ENCODE measurements at places on chromosomes 2 and 18.

- DNase-seq = no peak
These were observed 14.2 kb upstream of the MSL3B start for GRCh38 chr2:233882353-233882752.

DNA sequence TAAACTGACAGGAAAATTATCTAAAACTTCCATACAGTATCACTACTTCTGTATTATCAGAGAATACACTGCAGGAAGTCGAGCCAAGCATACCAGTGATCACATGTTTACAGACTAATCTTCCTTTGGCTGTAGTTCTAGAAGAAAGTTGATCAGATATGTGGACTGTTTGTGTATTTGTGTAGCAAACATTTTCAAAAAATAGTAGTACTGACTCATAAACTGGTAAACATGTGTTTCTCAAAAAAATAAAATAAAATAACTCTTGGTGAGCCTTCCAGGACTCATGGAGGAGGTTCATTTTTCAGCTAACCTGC lies 148.9 kb upstream of the SLC39A10 start:
- no peak for DNase-seq

DNA sequence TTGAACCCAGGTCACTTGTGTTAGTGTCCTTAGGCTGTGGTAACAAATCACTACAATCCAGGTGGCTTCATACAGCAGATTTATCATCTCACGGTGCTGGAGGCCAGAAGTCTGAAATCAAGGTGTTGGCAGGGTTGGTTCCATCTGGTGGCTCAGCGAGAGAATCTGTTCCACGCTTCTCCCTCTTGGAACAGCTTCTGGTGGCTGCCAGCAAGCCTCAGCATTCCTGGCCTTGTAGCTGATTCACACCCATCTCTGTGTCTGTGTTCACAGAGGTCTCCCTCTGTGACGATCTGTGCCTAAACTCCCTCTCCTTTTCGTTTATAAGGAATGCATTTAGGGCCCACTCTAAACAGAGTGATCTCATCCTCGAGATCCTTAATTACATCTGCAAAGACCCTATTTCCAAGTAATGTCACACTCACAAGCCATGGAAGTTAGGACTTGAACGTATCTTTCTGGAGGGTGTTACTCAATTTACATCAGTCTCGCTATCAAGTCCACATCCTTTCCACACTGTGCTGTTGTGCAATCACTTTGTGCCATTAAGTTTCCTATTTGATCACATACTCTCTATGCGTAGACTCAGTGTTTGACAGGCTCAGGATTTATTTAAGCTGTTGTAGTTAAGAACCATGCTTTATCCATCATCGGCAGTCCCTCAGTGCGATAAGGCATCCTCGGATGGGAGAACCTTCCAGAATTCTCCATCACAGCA lies 164.4 kb downstream of the SOCS6 start:
- no peak for DNase-seq

- DNase-seq = no peak
These were observed 3.1 kb downstream of the ATOH8 start for GRCh38 chr2:85756822-85757435.

DNA sequence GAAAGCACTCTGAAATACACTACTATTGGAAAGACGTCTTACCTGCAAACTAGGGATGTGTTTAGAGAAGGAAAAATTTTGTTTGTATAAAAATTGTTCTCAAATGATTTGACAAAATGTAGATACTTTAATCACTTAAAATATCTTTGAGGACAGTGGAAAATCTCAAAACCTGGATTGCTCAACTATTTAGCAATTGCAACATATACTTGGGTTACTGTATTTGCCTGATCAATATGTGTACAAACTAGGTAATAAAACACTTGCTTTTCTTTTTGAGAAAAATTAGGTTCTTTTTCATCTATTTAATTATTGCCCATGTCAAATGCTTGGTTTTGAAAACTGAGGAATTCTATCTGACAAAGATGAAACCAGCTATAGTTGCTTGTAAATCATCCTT lies 60.9 kb downstream of the CPS1 start:
- no peak for DNase-seq

DNA sequence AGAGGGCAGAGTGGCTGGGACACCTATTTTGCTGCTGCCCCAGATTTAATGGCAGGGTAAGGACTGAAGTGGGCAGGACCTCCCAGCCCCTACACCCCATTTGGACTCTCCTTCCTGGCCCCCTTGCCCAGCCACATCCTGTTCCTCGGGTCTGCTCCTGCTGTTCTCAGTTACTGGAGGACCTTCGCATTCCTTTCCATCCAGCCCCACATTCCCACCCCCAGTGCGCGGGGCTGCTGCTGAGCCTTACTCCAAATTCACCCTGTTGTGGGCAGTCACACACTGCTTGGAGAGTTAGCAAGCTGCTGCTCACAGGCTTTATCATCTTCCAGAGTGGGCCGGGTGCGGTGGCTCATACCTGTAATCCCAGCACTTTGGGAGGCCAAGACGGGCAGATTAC lies 75.2 kb upstream of the SLC14A2 start:
- DNase-seq = no peak

GRCh38 chr2:112159454-112159921 lies 21.3 kb downstream of the FBLN7 start:
- no peak for DNase-seq

DNA sequence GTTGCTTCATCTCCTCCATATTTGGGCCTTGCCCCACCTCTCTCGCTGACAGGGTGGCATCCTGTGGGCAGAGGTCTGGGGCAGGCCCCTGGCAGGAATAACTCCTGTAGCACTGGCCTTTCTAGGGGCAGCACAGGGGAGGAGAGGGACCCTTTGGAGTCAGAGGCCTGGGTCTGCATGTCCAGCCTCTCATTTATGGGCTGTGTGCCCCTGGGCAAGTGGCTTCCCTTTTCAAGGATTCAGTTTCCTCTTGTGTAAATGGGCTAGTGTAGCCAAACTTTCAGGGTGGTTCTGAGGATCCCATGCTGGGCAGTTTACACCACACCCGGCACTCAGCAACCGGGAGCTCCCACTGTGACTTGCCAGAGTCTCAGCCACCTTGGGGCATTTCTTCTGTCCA lies 23.4 kb downstream of the ADRA2B start:
- no peak for DNase-seq

Measured in ELR (cell line).